Activated CD4-positive, alpha-beta T cell treated with anti-CD3 and anti-CD28 coated beads, Interleukin-2, amount 50 U/mL, for 24 hours (primary cell): ENCODE measurements at places on chromosomes 12 and 14.

DNA sequence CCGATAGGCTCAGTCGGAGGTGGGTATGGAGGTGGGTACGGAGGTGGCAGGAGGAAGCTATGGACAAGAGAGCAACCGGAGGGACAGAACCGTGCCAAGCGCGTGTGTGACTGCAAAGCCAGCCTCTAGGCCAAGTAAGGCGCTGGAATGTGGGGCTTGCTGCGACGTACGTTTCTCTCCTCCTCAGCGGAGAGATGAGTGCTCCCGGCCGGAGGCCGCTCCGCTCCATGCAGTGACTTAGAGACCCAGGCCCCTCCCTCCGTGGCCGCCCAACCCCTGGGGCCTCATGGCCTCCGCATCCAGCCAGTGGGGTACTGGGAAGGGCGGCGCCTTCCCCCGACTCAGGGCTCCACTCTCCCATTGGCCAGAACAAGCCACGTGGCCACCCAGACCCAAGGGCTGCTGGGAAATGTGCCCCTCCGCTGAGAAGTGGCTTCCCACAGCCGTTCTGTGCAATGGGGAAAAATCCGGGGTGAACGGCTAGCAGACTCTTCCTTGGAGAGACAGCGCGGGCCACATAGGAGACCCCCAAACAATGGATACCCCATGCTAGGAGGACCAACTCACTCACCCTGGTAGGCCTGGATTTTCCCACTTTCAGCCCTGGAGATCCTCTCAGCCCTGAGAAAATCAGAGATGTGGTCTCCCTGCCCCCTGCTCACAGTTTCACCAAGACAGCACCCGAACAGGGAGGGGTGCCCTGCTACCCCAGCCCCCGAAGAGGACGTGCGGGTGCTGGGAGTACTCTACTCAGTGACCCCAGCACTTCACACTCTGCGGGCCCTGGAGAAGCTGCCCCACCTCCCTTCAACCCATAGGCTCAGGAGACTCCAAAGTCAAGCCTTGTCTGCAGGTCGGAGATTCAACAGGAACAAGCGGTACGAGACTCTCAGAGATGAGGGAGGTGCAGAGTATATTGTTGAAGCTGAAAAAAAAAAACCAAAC is 66.7 kb downstream of the RIMBP2 start:
- DNase-seq, result no peak

- no peak for DNase-seq
These were observed 85.1 kb upstream of the C14orf180 start for GRCh38 chr14:104494483-104494882.

DNA sequence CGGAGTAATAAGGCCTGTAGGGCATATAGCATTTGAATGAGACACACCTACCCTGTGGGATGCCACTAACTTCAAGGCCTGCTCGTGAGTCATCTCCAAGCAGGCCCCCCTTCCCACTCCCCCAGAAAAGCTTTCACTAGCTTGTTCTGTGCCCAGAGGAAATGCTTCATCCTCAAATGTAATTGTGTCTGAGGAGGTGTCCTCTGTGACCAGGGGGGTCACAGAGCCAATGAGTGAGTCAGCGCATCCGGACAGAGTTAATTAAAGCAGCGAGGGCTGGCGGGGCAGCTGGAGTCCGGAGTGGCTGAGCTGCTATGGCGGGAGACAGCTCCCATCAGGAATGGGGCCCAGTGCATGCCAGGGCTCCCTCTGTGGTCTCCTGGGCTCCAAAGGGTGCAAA is 27.0 kb upstream of the ESRRB start:
- DNase-seq, result no peak

DNA sequence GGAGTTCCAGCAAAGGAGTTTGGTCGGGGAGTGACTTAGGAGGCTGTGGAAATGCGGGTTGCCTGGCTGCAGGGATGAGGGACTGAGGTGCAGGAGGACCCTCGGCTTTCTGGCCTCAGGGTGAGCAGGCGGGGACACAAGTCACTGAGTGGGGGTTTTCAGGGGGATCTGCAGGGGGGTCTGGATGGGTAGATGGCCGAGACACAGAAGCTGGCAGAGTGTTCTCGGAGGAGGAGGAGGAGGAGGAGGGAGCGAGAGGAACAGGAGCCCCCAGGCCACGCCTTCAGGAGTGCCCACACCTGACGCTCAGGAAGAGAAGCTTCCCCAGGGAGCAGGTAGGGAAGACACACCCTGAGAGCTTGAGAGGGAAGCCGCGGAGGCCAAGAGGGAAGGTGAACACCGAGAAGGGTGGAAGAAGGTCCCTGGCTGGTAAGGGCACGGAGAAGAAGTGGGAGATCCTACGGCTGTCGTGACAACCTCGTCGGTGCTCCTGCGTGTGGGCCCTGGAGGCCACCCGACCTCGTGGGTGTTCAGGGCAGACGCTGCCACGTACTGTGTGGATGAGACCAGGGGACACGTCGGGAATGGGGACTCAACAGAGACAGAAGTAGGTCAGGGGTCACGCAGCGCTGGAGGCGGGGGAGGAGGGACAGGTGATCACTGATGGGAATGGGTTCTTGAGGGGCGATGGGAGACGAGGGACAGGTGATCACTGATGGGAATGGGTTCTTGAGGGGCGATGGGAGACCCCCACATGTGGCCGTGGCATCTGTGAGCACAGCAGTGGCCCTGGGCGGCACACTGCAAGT is 109.4 kb downstream of the PIWIL1 start:
- no peak for DNase-seq

- no peak for DNase-seq
These were observed 170.1 kb downstream of the STXBP6 start for GRCh38 chr14:24879661-24880386.
